Peyer's patch (tissue), 4 donors: ENCODE measurements at places on chromosomes 7 and 10. TPM values are rescaled to one million over a fixed set of nuclear protein-coding genes. Genes with fewer than 3 reads are reported as not detected.

The ZNF853 gene
- 1.1 TPM for total RNA-seq

The BHLHA15 gene
- total RNA-seq: not detected

The GPR15LG gene
- 83.2 TPM for total RNA-seq

The LRRC18 gene
- not detected for total RNA-seq

The NOD1 gene
- 29.7 TPM for total RNA-seq

The AOAH gene
- total RNA-seq: 41.0 TPM

The UNCX gene
- not detected for total RNA-seq

The ACTR1A gene
- total RNA-seq: 68.9 TPM

The ITGB8 gene
- 34.0 TPM for total RNA-seq

The ASZ1 gene
- not detected for total RNA-seq
